ENCODE measurements at places on chromosomes 6 and 20.

DNA sequence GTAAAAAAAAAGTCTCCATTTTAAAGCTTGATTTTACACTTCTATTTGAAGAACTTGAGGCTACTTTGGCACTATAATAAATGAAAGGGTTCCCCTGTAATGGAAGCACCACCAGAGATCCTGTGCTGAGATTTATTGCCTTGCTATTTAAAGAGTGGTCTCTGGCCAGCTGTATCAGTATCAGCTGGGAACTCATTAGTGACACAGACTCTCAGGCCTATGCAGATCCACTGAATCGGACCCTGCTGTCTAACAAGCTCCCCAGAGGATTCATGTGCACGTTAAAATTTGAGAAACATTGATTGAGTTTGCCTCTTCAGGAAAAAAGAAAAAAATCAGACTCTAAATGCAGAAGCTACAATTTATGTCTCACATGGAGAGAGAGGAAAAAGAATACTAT lies 299.9 kb upstream of the BMP2 start:
- DNase-seq = no peak

- no peak for DNase-seq
Observed at GRCh38 chr20:16975682-16976081, 227.5 kb downstream of the OTOR start.

- DNase-seq = no peak
Observed at GRCh38 chr6:2110504-2110903, 134.9 kb downstream of the GMDS start.

- DNase-seq = no peak
Observed at GRCh38 chr20:62234339-62234738, 4.0 kb upstream of the OSBPL2 start.

DNA sequence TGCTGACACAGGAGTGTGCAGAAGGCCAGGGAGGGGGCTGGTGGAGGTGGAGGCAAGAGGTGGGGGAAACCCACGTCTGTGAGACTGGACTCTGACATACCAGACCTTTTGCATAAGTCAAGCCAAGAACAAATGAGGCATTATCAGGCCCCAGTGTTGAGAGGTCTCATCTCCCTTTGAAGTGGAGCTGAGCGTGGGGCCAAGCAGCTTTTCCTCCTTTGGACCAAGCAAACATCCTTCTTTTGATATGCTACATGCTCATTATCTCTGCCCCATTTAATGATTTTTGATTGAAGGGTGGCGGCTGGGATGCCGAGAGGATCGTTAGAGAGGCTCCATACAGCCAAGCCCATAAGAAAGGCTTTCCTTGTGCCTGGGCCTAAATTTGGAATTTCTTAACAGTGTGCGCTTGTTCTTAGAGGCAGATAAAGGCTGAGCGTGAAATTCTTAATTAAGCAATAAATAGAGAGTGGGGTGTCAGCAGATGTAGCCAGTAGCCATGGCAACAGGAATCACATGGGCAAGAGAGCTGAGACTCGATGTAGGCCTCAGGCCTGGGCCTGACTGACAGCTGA lies 244.5 kb downstream of the PKHD1 start:
- DNase-seq = no peak

All from stimulated activated CD8-positive, alpha-beta memory T cell treated with anti-CD3 and anti-CD28 coated beads, Interleukin-7, amount 100 ng/mL, for 48 hours (primary cell).